ENCODE measurements at places on chromosomes 5 and 9.
A peak's percentile ranks its signal among the peaks of the same experiment; 100 is the strongest.

DNA sequence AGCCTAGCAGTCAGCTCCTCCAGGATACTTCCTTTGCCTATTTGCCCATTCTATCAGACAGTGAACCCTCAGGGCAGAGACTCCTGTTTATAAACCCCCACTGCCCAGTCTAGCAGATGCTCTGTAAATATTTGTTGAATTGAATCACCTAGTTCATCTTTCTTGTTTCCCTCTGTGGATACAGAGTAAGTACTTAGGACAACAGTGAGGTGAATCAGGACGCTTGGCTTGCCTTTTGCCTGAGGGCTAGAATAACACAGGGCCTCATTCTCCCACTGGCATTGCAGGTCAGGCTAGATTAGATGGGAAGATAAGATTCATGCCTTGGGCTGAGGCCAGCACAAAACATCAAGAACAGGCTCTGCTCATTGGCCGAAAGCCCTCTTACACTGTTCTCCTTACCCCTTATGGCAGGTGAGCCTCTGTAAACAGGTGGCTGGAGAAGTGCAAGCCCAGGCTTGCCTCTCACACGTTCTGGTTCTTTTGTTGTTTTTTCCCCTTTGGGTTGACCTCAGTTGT, 22.2 kb downstream of the TNFSF8 start:
- no peak for DNase-seq

DNA sequence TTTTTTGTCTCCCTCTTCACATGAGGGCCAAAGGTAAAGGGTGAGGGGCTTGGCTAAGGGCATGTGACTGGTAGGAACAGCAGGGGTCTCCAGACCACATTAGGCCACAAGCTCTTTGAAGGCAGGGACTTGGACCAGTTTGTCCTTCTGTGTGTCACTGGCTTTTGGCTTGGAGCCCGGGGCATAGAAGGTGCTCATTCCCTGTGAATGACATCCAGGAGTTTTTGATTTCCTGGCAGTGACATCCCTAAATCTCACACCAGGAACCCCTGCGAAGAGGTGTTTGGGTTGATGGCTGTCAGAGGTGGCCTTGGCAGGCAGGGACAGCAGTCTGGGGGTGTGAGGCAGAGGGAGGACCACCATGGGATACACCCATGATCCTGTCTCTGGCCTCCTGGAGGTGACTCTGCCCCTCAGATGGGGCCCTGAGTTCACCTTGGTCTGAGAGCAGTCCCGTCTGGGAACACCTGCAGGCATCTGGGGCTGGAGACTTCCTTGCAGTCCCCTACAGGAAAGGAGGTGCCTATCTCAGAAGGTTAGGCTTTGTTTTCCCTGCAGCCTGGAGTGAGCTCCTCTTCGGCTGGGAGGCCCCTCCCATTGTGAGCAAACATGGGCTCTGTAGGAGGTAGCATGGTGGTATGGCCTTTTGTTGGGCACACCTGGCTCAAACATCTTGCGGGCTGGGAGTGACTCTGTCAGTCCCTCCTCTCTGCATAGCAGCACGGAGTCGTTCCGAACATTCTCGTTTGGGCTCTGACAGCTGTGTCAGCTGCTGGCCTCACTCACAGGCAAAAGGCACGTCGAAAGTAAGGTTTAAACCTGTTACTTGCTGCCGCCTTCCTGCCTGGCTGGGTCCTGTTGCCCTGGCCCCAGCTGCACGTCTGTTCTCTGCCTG, 38.6 kb upstream of the PITX1 start:
- DNase-seq: no peak

DNA sequence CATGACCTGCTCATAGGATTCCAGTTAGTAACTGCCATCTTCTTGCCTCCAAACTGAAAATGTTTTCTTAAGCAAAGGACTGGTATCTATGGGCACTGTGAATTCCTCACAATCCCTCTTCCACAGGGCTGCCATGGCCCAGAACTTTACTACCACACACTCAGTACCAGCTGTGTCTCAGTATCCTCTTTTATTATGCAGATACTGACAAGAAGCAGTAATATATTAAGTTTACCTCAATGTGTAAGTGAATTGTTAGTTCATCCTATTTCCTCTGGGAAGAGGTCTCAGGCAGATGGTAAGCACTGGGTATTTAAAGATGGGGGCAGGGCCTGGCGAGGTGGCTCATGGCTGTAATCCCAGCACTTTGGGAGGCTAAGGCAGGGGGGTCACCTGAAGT, 320.8 kb upstream of the RFX3 start:
- DNase-seq: no peak

- no peak for DNase-seq
Measured at GRCh38 chr9:93022721-93023520, 35.6 kb upstream of the SUSD3 start.

DNA sequence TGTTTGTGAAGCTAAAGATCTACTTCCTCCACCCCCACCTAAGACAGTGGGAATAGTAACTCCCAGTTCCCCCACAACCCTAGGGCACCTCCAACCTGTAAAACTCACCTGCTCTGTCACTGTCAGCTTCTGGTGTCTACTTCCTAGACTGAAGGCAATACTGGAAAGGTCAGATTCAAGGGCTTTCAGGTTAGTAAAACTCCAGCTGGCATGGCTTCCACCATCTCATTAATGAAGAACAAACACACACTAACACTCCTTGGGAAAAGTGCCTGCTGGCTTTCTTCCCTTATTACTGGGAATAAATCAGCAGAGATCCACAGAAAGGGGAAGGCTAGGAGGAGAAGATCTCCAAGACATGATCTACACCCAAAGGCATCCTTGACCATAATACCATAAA, 109.9 kb downstream of the TMEM174 start:
- no peak for DNase-seq

DNA sequence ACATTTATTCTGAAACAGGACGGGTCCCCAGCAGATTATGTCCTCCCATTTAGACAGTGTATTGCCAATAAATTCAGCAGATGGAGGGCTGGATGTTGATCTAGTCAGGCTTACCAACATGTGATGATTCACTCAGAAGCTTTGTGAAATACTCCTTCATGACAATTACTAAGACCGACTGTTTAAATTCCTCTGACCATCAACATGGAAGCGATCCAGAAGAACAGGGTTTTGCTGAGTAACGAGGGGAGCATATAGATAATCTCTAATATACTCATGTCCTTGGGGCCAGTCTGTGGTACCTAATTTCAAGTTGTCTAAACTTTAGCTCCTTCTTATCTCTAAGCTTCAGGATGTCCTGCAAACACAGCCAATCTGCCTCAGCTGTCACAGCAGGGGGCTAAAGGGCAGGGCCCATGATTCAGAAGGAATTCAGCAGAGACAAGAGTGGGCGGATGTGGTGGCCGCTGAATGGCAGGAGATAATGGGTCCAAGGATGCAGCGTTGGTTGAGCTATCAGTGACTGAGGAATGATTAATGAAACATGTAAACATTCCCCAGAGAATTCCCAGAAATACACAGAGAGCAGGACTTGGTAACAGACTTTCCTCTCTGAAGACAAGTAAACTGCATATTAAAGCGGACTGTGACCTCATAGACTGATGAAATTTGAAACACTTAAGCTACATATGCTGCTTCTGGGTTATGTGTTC, 109.4 kb downstream of the ANKRD55 start:
- no peak for DNase-seq

DNA sequence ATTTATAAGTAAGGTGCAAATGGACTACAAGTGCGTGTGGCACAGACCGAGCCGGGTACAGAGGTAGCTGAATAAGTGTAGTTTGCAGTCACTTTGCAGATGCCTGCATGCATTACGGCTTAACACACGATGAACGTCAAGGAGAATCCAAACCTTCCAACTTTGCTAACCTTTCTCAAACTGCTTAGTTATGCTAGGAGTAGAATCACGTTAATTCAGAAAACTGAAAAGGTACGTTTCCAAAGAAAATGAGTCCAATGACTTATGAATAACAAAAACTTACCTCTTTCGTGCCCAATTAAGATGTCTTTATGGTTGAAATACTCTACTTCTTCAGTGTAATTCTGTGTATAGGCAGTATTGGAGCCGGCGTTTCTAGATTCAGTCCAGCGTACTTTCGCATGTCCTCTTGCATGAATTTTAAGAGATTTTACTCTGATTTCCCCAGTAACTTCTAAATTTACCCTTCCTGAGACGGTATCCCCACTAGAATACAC, 539 bp downstream of the ARRDC3 start:
- peak; percentile 4 for DNase-seq

- no peak for DNase-seq
Measured at GRCh38 chr9:27353474-27354229, 56.7 kb upstream of the EQTN start.

DNA sequence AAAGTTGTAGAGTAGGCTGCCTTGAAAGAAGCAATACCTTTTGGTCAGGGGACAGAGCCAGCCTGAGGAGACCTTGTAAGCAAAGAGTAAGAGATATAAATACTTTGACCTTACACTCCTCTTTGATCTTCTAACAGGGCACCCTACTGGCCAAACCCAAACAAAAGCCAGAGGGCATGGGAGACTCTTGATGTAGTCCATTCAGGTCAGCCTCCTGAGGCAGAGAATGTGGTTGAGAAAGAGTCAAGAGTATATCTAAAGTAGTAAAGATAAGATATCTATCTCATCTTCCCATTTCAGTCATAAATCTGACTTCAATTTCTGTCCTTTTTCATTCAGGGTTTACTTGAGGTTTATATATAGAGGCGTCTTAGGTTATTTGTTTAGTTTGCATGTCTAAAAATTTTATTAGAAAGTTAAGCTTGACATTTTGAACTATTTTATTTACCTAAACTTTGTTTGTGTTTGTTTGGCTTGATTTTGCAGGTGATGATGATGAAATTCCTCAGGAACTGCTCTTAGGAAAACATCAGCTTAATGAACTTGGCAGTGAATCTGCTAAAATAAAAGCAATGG, 125.7 kb downstream of the NIPBL start:
- DNase-seq: no peak

GRCh38 chr5:132962429-132963021, 909 bp downstream of the AFF4 start:
- no peak for DNase-seq

DNA sequence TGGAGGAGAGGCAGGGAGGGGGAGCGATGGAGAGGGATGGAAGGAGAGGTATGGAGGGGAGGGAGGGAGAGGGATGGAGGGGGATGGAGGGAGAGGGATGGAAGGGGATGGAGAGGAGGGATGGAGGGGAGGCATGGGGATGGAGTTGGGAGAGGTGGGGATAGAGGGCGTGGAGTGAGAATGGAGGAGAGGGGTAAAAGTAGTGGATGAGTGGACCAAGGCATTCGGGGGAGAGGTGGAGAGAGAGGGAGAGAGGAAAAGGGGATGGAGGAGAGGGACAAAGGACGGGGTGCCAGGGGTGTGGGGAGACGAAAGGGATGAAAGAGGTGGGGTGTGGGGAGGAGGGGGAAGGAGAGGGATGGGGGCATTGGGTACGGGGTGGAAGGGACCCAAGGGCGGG, 100.4 kb downstream of the VAV2 start:
- DNase-seq: no peak

- DNase-seq: no peak
Measured at GRCh38 chr9:18973348-18973747, 59.7 kb downstream of the SAXO1 start.

- DNase-seq: no peak
Measured at GRCh38 chr9:2837915-2838314, 6.0 kb downstream of the PUM3 start.

DNA sequence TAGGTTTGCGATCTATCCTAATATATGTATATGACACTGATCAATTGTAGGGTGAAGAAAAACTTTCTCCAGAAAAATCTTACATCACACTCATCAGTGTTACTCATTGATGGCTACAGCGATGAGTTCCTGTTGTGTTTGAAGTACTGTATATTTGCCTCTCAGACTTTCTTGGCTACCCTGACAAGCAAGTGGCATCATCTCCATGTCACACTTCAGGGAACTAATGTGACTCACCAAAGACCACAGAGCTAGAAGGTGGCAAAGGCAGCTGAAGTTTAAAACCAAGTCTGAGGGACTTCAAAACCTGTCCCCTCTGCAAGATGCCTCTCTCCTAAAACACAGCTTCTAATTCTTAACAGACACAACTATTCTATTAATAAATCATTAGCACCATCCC, 451.4 kb downstream of the CTNND2 start:
- no peak for DNase-seq

GRCh38 chr5:102986074-102986473, 133.9 kb downstream of the GIN1 start:
- no peak for DNase-seq

- DNase-seq: no peak
Measured at GRCh38 chr9:114238472-114238871, 83.1 kb downstream of the COL27A1 start.

GRCh38 chr9:134489621-134490408, 151.8 kb upstream of the COL5A1 start:
- no peak for DNase-seq

GRCh38 chr5:177428574-177429217, 2.2 kb downstream of the GRK6 start:
- DNase-seq: no peak

- no peak for DNase-seq
Measured at GRCh38 chr5:75678155-75678554, 39.1 kb downstream of the POC5 start.

GRCh38 chr9:89466451-89467277, 31.2 kb downstream of the SEMA4D start:
- peak; percentile 42 for DNase-seq

GRCh38 chr5:84384604-84385575, at the start of gene EDIL3:
EDIL3 (minus strand) TSS chr5:84384880; CDS start chr5:84384374, 506 bp downstream.
- no peak for DNase-seq

DNA sequence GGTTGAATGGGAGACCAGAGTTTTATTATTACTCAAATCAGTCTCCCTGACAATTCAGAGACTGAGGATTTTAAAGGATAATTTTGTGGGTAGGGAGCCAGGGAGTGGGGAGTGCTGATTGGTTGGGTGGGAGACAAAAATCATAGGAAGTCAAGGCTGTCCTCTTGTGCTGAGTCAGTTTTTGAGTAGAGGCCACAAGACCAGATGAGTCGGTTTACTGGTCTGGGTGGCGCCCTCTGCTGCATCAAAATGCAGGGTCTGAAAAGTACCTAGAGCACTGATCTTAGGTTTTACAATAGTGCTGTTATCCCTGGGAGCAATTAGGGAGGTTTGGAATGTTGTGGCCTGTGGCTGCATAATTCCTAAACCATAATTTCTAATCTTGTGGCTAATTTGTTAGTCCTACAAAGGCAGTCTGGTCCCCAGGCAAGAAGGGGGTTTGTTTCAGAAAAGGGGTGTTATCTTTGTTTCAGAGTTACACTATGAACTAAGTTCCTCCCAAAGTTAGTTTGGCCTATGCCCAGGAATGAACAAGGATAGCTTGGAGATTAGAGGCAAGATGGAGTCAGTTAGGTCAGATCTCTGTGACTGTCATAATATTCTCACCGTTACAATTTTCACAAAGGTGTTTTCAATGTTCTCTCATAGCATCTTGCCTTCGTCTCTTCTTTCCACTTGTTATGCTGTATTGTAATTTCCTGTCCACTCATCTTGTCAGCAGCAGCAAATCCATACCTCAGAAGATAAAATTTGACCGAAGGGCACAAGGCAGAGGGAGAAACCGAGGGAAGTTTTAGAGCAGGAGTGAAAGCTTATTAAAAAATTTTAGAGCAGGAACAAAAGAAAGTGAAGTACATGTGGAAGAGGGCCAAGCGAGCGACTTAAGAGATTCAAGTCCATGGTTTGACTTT, 59.2 kb upstream of the CLINT1 start:
- peak; percentile 44 for DNase-seq

GRCh38 chr5:164742025-164742424, 1236.6 kb downstream of the MAT2B start:
- DNase-seq: no peak

- DNase-seq: no peak
Measured at GRCh38 chr5:39015743-39016586, 58.2 kb downstream of the RICTOR start.

Measured in activated T-helper 9 cell treated with anti-CD3 and anti-CD28 coated beads, Interleukin-2, amount 50 U/mL, for 16 hours (primary cell).